ENCODE measurements at places on chromosomes 5 and 9.

DNA sequence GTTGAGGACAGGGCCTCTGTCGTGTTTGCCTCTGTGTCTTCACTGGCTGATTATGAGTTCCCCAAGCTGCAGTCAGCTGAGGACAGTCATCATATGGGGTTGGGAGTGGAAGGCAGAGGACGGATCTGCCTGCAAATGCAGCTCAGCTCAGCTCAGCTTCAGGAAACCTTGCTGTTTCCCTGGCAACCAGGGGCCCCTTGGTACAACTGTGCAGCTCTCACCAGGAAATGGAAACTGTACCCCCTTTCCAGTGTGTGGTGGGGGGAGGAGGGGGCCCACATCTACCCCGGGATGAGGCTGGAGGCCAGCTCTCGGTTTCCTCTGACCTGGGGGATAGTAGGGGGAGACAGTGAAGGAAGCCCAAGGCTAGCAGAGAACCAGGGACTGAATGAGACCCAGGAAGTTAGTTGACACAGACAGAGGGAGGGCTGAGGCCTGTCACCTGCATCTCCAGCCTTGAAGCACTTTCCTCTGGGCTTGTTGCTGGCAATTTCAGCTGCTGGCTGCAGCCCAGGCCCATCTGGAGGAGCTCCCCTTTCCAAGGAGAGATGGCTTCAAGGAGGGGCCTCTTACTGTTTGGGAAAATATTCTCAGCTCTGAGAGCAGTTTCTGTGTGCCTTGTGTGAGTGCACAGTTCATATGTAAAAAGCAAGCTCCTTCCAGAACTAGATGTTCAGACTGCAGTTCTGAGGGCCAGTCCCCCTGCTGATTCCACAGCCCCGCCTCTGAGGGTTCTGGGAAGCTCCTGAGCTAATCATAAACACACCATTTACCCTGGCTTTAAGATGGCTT is 6.9 kb downstream of the ANXA6 start:
- peaks cover 72% of the 10 kb centered on the region for H3K4me1 ChIP-seq
- no peak for DNase-seq
- no peaks in the 10 kb centered on the region for H3K27me3 ChIP-seq
- no peak overlapping the region for H3K4me3 ChIP-seq
- peaks cover 19% of the 10 kb centered on the region for H3K36me3 ChIP-seq

DNA sequence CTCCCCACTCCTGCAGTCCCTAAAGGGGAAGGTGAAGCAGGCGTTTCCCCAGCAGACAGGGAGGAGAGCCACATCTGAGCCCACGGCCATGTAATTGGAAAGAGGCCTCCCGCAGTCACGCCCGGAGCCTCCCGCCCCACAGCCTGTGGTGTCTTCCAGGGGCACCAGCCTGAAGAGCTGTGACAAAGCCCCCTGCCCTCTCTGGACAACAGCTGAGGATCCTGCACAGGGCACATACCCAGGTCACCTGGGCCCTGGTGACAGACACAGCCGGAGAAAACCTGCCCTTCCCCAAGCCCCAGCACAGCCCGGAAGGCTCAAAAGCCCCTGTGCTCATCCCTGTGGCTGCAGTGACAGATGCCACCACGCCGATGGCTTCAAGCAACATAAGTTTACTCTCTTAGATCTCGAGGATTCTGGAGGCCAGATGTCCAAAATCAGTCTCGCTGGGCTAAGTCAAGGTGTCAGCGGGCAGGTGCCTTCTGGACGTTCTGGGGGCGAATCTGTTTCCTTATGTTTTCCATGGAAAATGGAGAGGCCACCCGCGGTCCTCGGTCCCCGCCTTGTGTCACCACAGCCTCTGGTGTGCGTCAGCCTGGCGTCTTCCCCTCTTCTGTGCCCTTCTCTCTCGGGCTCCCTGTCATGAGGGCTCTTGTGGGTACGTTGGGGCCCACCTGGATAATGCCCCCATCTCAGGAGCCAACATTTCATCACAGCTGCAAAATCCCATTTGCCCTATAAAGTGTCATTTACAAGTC is 71.5 kb downstream of the PSMB7 start:
- H3K36me3 ChIP-seq: peaks cover 21% of the 10 kb centered on the region
- peaks cover 33% of the 10 kb centered on the region for H3K4me1 ChIP-seq
- H3K27me3 ChIP-seq: no peaks in the 10 kb centered on the region
- peak; percentile 55 for DNase-seq
- peak overlapping the region; percentile 96 for H3K27ac ChIP-seq
- no peak overlapping the region for H3K4me3 ChIP-seq

GRCh38 chr9:96061293-96061987 is 185.9 kb downstream of the ERCC6L2 start:
- no peak overlapping the region for H3K27ac ChIP-seq
- no peak for DNase-seq
- H3K4me1 ChIP-seq: peaks cover 19% of the 10 kb centered on the region
- no peaks in the 10 kb centered on the region for H3K36me3 ChIP-seq
- H3K4me3 ChIP-seq: no peak overlapping the region

DNA sequence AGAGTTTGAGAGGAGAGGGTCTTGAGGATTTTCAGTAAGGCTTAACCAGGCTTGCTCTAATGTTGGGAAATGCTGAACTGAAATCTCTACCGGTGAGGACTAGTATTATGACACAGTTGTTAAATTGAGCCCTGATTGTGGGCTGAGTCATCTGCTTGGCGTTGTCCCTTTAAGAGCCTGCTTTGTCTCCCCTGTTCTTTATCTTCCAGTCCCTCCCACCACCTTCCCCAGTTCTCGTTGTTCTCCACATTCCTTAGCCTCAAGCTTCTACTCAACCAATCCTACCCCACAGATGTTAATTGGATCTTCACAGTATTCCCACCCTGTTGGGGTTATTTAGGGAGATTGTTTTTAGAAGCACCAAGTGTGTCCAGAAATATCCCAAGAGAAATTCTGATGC is 57.6 kb downstream of the ANKRD55 start:
- H3K36me3 ChIP-seq: no peaks in the 10 kb centered on the region
- no peaks in the 10 kb centered on the region for H3K27me3 ChIP-seq
- peak overlapping the region; percentile 54 for H3K27ac ChIP-seq
- no peak overlapping the region for H3K4me3 ChIP-seq

GRCh38 chr9:128787659-128788058 is 606 bp downstream of the TBC1D13 start:
- H3K4me1 ChIP-seq: peaks cover 25% of the 10 kb centered on the region
- no peaks in the 10 kb centered on the region for H3K27me3 ChIP-seq
- H3K4me3 ChIP-seq: peak overlapping the region; percentile 93
- peak overlapping the region; percentile 88 for H3K27ac ChIP-seq

DNA sequence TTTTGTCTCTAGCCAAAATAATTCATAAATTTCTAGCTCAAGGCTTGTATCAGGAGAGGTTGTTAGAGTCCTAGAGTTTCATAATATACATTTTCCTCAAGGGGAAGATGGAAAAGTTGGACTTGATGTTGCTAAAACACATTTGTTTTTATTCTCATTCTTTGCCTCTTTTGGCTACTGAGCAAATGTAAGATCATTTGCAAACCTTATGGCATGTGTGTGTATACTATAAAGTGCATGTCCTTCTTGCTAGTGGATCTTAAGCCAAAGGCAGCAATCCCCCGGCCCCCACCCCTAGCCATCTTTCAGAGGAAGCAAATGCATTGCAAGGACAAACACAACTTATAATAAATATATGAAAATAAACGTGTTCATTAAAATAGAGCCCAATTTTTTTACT is 43.0 kb downstream of the ADAMTSL1 start:
- H3K27ac ChIP-seq: no peak overlapping the region
- no peak overlapping the region for H3K4me3 ChIP-seq
- H3K4me1 ChIP-seq: peaks cover 10% of the 10 kb centered on the region

- DNase-seq: no peak
- peak overlapping the region; percentile 49 for H3K27ac ChIP-seq
- no peaks in the 10 kb centered on the region for H3K27me3 ChIP-seq
- H3K4me3 ChIP-seq: no peak overlapping the region
- peaks cover 76% of the 10 kb centered on the region for H3K4me1 ChIP-seq
These were observed 111.1 kb upstream of the DAPK1 start for GRCh38 chr9:87386490-87387025.

GRCh38 chr5:6417657-6418056 is 31.0 kb upstream of the UBE2QL1 start:
- H3K27me3 ChIP-seq: peaks cover 10% of the 10 kb centered on the region
- H3K36me3 ChIP-seq: no peaks in the 10 kb centered on the region
- peaks cover 4% of the 10 kb centered on the region for H3K4me1 ChIP-seq
- H3K27ac ChIP-seq: no peak overlapping the region
- no peak overlapping the region for H3K4me3 ChIP-seq
- no peak for DNase-seq

- peaks cover 20% of the 10 kb centered on the region for H3K4me1 ChIP-seq
- peak overlapping the region; percentile 59 for H3K27ac ChIP-seq
- no peaks in the 10 kb centered on the region for H3K36me3 ChIP-seq
- H3K4me3 ChIP-seq: no peak overlapping the region
- no peaks in the 10 kb centered on the region for H3K27me3 ChIP-seq
These were observed 395.7 kb upstream of the ACTBL2 start for GRCh38 chr5:57878301-57878722.

- DNase-seq: no peak
- H3K27ac ChIP-seq: no peak overlapping the region
- H3K4me1 ChIP-seq: peaks cover 2% of the 10 kb centered on the region
- H3K27me3 ChIP-seq: peaks cover 16% of the 10 kb centered on the region
- no peak overlapping the region for H3K4me3 ChIP-seq
These were observed 323.8 kb upstream of the IRX4 start for GRCh38 chr5:2206293-2207108.

DNA sequence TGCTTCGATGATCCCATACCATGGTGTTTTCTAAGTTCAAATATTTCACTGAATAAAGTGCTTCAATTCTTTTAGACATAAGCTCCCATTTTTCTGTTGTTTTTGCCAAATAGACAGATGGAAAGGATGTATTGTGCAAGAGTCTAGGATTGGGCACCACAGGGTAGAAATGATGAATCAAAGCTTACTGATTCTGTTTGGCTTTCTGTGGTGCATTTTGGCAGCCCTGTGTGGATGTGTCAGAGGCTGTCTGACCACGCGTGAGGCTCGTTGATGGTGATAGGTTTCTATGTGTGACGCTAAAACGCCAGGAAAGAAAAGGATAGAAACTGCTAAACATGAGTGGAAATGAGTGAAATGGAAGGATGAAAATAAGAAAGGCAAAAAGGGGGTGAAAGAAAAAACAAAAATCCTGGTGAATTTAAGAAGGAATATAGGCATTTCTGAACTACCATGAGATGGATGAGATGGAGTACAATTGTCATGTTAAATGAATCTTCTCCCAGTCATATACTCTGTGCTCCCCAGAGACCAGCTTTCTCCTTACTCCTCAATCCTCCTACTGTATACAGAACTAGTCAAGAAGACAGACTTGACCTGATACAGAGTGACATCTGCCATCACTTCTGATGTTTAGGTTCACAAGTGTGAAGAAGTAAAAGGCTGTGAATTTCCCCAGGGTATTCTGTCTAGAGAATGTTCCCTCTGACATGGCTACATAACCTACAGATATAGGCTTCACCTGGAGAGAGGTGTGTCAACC is 54.4 kb downstream of the ANKH start:
- DNase-seq: no peak
- no peak overlapping the region for H3K4me3 ChIP-seq
- H3K36me3 ChIP-seq: peaks cover 2% of the 10 kb centered on the region
- no peaks in the 10 kb centered on the region for H3K27me3 ChIP-seq

DNA sequence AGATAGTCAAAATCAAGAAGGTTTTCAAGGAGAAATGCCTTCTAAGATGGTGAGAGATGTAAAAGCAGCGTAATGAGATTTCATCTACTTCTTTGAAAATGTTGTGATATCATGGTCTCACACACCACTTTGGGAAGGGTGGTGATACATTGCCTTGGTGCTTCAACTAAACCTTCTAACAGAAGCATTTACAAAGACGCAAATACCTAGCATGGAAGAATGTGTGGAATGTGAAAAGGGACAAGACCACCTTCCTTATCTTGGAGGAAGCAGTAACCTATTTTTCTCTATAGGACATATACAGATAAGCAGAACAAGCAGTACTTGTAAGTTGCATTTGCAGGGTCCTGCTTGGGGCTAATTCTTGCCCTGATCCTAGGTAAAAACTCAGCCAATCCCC is 38.8 kb downstream of the PCA3 start:
- peaks cover 43% of the 10 kb centered on the region for H3K27me3 ChIP-seq
- H3K36me3 ChIP-seq: no peaks in the 10 kb centered on the region
- H3K4me3 ChIP-seq: no peak overlapping the region
- no peaks in the 10 kb centered on the region for H3K4me1 ChIP-seq
- no peak overlapping the region for H3K27ac ChIP-seq

DNA sequence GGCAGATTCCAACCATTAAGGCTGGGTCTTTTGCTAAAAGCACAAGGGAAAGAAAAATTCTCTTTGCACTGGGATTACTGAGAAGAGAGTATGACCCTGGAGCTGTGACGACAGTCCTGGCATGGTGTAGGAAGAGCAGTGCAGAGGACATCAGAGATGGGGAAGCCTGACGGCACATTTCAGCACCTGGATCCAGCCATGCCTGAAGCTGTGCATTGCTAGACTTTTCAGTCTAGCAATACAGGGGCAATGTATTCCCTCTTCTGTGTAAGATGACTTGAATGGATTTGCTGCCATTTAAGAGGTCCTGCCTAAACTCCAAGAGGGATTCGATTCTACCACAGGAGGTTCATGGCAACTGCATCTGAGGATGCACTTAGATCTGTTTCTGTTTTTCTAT is 12.3 kb upstream of the MRNIP start:
- H3K36me3 ChIP-seq: peaks cover 15% of the 10 kb centered on the region
- no peak overlapping the region for H3K27ac ChIP-seq
- no peak for DNase-seq
- no peaks in the 10 kb centered on the region for H3K27me3 ChIP-seq

DNA sequence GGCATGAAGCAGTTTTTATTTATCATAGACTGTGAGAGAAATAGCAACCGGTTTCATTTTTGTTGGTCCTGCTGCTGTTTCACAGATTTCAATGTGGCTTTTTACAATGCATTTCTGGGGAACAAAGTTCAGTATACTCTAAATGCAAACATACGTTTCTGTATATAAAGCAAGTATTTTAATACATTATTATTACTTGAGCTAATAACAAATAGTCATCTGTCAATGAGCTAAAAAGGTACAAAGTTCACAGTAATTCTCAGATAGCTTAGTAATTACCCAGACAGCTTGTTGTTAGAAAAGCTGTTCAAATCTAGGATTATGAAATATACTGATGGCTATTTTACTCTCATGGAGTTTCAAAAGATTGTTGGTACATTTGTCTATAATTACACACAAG is 50.8 kb downstream of the PBX3 start:
- no peak for DNase-seq
- H3K27ac ChIP-seq: no peak overlapping the region
- H3K36me3 ChIP-seq: no peaks in the 10 kb centered on the region
- H3K4me3 ChIP-seq: no peak overlapping the region
- no peaks in the 10 kb centered on the region for H3K27me3 ChIP-seq
- peaks cover 14% of the 10 kb centered on the region for H3K4me1 ChIP-seq

DNA sequence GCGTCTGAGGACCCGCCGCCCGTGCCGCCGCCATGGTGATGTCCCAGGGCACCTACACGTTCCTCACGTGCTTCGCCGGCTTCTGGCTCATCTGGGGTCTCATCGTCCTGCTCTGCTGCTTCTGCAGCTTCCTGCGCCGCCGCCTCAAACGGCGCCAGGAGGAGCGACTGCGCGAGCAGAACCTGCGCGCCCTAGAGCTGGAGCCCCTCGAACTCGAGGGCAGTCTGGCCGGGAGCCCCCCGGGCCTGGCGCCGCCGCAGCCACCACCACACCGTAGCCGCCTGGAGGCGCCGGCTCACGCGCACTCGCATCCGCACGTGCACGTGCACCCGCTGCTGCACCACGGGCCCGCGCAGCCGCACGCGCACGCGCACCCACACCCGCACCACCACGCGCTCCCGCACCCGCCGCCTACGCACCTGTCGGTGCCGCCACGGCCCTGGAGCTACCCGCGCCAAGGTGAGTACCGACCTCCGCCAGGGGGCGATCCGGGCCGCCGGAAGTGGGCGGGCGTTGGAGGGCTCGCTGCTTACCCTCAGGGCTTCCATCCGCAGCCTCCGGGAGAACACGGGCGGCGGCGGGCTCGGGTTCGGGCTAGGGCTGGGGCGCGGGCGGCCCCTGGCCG is 8.5 kb downstream of the PRR7 start:
- H3K27ac ChIP-seq: peak overlapping the region; percentile 74
- H3K36me3 ChIP-seq: peaks cover 6% of the 10 kb centered on the region
- peaks cover 17% of the 10 kb centered on the region for H3K4me1 ChIP-seq
- no peaks in the 10 kb centered on the region for H3K27me3 ChIP-seq
- no peak for DNase-seq
- peak overlapping the region; percentile 68 for H3K4me3 ChIP-seq

Data from chondrocyte (in vitro differentiated cells).